ENCODE measurements at places on chromosomes 5 and 9.

GRCh38 chr9:12352045-12352315, 341.2 kb upstream of the TYRP1 start:
- DNase-seq: no peak

- DNase-seq: no peak
These were observed at the start of gene PDGFRB for GRCh38 chr5:150155258-150156026. Gene PDGFRB (minus strand): TSS chr5:150155845. CDS start chr5:150137047, 18,798 bp downstream.

DNA sequence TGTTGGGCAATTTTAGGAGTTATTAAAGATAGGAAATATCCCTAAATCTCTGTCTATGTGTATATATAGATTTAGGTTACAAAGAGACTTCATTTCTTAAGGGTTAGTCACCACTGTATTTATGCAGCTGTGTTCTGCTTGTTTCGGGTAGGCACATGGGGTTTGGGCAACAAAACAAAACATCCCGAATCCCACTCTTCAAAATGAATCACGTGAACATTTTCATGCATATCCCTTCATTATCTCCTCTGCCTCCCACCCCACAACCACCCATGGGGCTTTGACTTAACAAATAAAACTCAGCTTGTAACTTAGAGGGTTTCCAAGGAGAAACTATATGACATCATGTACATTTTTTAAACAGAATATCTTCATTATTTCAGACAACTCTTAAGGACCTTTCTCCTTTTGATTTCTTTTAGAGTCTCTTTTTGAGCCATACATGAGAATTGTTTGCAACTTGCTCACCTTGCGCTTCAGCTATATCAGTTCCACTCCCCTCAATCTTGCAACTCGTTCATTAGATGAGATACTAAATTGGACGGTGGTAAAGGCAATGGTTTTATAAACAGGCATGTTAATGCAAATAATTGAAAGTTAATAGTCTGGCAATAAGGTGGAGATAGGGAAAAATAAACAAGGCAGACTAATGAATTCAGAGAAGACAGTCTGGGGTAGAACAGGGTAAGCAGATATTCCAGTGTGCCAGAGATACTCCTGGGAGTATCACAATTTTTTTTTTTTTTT, 136.7 kb downstream of the CD180 start:
- DNase-seq: no peak

GRCh38 chr9:70642341-70642740, 227.9 kb upstream of the KLF9 start:
- no peak for DNase-seq

- DNase-seq: no peak
These were observed 36.5 kb upstream of the TENT4A start for GRCh38 chr5:6676702-6677101.

GRCh38 chr9:135790850-135791249, 88.9 kb downstream of the KCNT1 start:
- DNase-seq: no peak

- DNase-seq: no peak
These were observed 34.9 kb downstream of the SMIM23 start for GRCh38 chr5:171820561-171820960.

- no peak for DNase-seq
These were observed 209.3 kb downstream of the DAB2IP start for GRCh38 chr9:121860744-121861143.

GRCh38 chr9:123058834-123059233, 25.4 kb downstream of the GPR21 start:
- DNase-seq: no peak

- no peak for DNase-seq
These were observed 801.3 kb downstream of the DNAH5 start for GRCh38 chr5:13143214-13143613.

- no peak for DNase-seq
These were observed 115.9 kb downstream of the PIK3R1 start for GRCh38 chr5:68331192-68332079.

DNA sequence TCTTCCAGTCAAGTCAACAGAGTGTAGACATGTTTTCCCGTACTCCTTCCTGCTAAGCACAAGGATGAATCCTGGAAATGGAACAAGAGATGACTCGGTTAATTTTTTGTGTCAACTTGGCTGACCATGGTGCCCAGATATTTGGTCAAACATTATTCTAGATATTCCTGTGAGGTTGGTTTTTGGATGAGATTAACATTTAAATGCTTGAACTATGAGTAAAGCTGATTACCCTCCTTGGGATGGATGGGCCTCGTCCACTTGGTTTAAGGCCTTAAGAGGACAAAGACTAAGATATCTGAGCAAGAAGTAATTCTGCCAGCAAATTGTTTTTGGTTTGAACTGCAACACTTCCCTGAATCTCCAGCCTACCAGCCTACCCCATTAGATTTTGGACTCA, 338.1 kb upstream of the MSX2 start:
- no peak for DNase-seq

GRCh38 chr9:108080285-108080684, 590.7 kb upstream of the KLF4 start:
- no peak for DNase-seq

- DNase-seq: no peak
These were observed 2.2 kb upstream of the PCYOX1L start for GRCh38 chr5:149355688-149356087.

GRCh38 chr9:111967621-111968020, 71.0 kb downstream of the UGCG start:
- no peak for DNase-seq

GRCh38 chr5:76084496-76085242, 1.5 kb downstream of the SV2C start:
- no peak for DNase-seq

Data from NCI-H446 (cell line).